Upper lobe of left lung (tissue), 6 donors: ENCODE measurements at places on chromosomes 7 and 10. TPM values are rescaled to one million over a fixed set of nuclear protein-coding genes. Genes with fewer than 3 reads are reported as not detected.

- H3K27me3 ChIP-seq = no peaks in the 10 kb centered on the region
- no peak for DNase-seq
- H3K4me3 ChIP-seq = no peak overlapping the region
- no peak overlapping the region for H3K27ac ChIP-seq
These were observed 340.4 kb downstream of the OTUD1 start for GRCh38 chr10:23779301-23779700.

The HSPA12A gene
- total RNA-seq = 4.7 TPM

DNA sequence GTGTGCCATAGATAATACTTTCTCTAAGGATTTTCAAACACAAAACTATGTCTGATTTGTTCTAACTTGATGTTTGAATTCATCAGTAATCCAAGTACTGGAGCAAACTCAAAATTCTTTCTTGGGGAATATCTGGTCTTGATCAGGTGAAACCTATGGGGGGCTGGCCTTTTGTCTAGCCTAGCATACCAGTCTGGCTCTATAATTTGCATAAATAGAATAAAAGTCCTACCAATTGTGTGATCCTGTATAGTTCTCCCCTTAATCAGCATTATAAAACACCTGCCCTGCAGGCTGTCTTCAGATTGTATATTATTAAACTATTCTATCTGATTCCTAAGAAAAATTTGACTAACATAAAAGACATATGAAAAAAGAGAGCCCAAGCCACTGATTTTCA, 233.8 kb upstream of the LRRN3 start:
- H3K4me3 ChIP-seq = no peak overlapping the region
- H3K36me3 ChIP-seq = no peaks in the 10 kb centered on the region
- H3K4me1 ChIP-seq = no peaks in the 10 kb centered on the region
- no peaks in the 10 kb centered on the region for H3K27me3 ChIP-seq
- no peak for DNase-seq
- H3K27ac ChIP-seq = no peak overlapping the region

DNA sequence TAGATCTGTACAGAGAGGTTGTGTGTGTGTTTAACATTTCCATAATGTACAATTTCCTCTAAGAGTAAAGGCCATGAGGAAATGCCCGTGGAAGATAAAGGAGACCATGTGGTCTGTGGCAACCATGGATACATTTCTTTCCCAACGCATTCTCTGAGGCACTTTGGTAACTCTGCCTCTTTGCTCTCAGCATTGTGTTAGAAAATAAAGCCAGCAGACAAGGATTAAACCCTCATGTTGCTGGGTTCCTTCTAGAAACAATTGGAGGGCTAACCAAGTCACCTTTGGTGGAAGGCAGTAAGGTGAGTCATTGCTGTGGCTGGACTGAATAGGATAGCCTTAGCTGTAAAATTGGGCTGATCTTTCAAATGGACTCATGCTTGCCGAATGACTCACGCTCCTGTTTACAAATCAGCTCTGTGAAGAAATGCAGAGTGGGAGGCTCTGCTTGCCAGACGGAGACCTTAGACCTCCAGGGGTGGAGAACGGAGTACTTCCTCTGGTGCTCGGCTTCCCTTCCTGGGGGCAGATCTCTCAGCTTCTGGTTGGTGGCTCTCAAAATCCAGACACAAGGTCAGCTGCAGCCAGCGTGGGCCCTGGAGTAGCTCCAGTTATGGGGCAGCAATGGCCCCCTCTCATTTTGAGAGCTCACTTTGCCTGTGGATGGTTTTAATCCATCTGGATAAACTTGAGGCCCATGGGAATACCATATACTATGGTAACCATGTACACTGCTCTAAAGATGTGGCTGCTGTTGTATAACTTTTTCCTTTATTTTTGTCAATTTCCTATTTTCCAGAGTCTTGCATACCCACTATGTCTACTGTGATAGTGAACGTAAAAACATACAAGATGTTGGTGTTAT, 137.3 kb downstream of the TCF7L2 start:
- H3K4me1 ChIP-seq = peaks cover 16% of the 10 kb centered on the region
- H3K27ac ChIP-seq = peak overlapping the region; percentile 30
- H3K4me3 ChIP-seq = no peak overlapping the region
- H3K27me3 ChIP-seq = no peaks in the 10 kb centered on the region

- H3K27ac ChIP-seq = no peak overlapping the region
- peaks cover 17% of the 10 kb centered on the region for H3K4me1 ChIP-seq
- no peaks in the 10 kb centered on the region for H3K27me3 ChIP-seq
- no peak overlapping the region for H3K4me3 ChIP-seq
These were observed 82.5 kb downstream of the ABLIM1 start for GRCh38 chr10:114575417-114576131.

GRCh38 chr7:5495581-5496375, 72.1 kb upstream of the TNRC18 start:
- H3K4me1 ChIP-seq = peaks cover 24% of the 10 kb centered on the region
- H3K27ac ChIP-seq = no peak overlapping the region
- no peak for DNase-seq
- H3K27me3 ChIP-seq = no peaks in the 10 kb centered on the region

DNA sequence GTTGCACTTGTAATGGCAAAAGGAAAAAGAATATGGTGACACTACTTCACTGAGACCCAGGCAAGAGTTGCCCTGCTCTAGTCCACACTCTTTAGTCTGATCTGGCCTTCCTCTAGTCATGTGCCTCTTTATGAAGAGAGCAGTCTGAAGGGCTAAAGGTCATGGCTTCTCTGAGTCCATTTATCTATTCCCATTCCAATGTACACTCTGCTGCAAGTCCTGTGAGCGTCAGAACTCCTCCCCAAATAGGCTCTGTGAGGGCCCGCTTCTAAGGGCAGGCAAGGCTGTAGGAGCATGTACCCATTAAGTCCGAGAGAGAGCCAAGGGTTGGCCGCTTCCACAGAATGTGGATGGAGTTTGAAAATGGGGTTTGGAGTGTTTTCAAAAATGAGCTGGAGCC, 209.3 kb downstream of the AHR start:
- H3K27me3 ChIP-seq = no peaks in the 10 kb centered on the region
- H3K4me3 ChIP-seq = no peak overlapping the region
- no peaks in the 10 kb centered on the region for H3K36me3 ChIP-seq
- H3K4me1 ChIP-seq = peaks cover 7% of the 10 kb centered on the region
- no peak overlapping the region for H3K27ac ChIP-seq
- no peak for DNase-seq

DNA sequence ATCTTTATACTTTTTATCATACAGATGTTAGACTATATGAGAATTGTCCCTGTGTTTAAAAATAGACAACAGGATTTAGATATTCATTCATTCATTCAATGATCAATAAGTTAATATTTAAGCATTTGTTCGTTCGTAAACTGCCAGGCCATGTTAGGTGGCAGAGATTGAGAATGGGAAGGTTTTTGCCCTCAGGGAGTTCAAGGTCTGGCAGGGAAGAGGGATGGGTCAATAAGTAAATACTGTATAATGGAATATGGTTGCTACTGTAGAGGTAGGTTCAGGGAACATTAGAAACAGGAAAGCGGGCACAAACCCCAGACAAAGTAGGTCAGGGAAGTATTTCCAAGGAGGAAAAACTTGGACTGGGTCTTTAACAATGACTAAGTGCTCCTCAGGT, 64.6 kb downstream of the SEM1 start:
- no peaks in the 10 kb centered on the region for H3K27me3 ChIP-seq

DNA sequence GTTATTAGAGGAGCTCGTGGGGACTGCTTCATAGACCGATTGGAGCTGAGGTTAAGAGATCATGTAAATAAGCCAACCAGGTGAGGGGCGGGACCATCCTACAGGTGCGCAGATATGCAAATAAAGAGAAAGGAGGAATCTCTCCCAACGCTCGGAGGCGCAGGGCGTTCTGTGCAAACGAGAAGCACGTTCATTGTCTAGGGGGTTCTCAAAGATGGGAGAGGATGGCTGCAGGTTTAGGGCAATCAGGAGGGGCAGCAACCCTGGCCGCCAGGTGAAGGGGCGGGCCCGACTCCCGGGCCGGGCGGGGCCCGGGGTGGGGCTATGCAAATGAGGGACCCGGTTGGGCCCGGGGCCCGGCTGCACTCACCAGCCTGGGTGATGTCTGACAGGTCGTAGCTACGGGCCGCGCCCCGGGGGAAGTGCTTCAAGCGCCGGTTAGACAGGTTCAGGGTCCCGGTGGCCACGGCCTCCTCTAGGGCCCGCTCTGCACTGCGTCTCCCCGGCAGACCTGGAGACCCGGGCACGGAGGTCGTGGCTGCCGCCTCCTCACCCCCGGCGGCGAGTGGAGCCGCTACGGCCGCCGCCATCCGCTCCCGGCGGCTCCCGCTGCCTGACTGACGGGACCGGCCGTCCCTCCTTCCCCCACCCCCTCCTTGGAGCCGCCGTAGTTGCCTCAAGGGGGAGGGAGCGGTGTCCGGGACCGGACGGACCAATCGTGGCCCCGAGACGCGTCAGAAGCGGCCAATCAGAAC, at the start of gene LRCH4:
Gene LRCH4 (minus strand): TSS at position 619 of the 755 bp plus-strand sequence. CDS start 29 bp downstream, at position 590.
- peak; percentile 94 for DNase-seq
- peaks cover 14% of the 10 kb centered on the region for H3K36me3 ChIP-seq
- H3K27me3 ChIP-seq = no peaks in the 10 kb centered on the region
- peak within 1 kb of the TSS; percentile 96 for H3K27ac ChIP-seq

The OR2A12 gene
- not detected for total RNA-seq

- peaks cover 45% of the 10 kb centered on the region for H3K4me1 ChIP-seq
- H3K4me3 ChIP-seq = no peak overlapping the region
- no peaks in the 10 kb centered on the region for H3K27me3 ChIP-seq
- no peak overlapping the region for H3K27ac ChIP-seq
These were observed 2.8 kb downstream of the TRIM56 start for GRCh38 chr7:101088069-101088425.

The CACNB2 gene
- 1.4 TPM for total RNA-seq
